DMS79 (cell line): ENCODE measurements at places on chromosomes 3 and 15.

DNA sequence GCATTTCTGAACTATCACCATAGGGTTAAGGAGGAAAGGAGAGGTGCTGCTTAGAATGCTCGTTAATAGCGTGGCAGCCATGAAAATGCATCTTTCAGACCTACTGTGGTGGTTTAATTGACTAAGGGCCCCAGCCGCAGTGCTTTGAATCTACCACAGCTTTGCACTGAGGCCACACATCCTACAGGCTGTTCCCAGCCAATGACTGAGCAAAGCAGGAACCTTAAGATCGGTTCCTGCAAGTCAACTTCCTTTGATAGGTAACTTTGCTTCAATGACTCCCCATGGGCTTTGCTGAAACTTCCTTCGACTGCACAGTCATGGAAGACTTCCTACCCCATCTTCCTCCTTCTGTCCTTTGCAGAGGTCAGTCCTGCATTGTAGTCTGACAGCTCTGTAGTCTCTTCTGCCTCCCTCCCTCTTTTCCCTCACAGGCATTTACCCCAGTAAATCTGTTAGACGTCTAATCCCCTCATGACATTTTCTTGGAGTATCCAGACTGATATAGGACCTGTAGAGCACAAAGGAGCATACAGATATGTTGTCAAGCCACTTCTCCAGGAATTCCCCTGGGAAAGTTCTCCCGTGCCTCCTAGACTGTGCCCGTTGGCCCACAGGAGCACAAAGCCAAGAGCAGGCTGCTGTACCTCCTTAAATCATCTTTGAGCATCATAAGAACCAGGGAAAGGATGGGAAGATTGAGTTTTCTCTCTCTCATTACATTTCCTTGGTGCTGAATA lies 2.6 kb upstream of the BCL2A1 start:
- DNase-seq: no peak

DNA sequence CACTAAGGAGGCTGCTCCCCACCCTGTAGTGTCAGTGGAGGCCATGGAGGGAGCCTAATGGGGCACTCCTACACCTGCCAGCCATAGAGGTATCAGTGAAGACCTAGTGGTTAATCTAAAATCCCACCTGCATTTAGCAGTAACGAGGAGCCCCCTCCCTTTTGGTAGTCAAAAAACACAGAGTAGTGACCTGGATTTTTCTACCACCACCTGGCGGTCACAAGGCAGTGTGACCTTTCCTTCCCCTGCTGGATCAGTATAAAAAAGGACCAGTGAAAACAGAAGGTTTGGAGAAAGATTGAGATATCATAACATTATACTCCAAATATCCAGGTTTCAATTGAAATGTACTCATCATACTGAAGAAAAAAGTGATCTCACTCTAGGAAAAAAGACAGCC lies 241.2 kb downstream of the PYDC2 start:
- DNase-seq: no peak

- DNase-seq: no peak
Observed at GRCh38 chr15:64478863-64479262, 18.5 kb downstream of the ZNF609 start.

- DNase-seq: no peak
Observed at GRCh38 chr3:123085293-123085931, 18.6 kb downstream of the PDIA5 start.

DNA sequence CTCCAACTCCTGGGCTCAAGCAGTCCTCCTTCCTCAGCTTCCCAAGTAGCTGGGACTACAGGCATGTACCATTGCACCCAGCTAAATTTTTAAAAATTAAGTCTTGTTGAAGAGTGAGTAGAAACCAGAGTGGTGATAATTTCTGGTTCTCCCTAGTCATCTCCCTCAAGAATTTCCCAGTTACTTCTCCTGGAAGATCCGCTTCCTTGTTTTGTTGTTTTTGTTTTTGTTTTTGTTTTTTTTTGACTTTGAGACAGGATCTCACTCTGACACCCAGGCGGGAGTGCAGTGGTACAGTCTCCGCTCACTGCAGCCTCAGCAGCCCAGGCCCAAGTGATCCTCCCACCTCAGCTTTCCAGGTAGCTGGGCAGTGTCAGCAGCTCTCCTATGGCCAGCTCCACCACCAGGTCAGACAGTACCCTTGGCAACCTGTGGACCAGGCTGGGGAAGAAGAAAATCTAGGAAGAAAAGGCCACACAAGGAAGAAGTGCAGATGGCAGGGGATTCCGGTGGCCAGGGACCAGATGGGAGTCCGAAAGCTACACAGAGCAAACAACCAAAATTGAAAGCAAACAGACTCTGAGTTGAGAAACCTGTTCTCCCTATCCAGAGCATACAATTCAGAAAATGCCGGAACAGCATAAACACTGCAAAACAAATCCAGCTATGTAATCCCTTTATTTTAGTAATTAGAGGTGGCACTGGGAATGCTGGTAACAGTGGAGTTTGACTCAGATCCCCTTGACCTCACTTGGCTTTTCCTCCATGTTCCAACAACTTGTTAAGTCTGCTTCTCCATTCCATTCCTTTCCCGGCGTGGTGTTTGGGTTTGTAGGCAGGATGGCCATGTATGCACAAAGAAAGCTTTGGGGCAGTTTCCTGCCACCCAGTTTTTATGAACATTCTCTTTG lies 266.6 kb upstream of the CTDSPL start:
- DNase-seq: no peak

DNA sequence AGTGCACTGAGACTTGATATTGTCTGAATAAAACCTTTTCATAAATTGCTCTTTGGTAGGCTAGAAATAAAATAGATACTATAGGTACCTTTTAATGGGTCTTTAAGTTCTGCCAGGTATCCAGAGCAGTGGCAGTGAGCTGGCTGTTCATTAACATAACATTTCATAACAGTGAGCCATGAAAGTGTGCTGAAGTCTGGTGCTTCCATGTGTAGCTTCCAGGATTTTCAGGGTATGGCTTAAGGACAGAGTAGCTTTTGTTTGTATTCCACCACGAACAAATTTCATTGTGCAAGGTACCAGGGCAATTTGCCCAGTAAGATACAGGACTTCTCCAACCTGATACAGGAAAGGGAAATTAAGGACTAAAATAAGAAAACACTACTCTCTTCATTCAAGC lies 124.7 kb upstream of the NANOGP8 start:
- no peak for DNase-seq

GRCh38 chr15:90046911-90047392 lies 45.8 kb downstream of the ZNF710 start:
- DNase-seq: peak; percentile 76

GRCh38 chr3:102125994-102126368 lies 276.7 kb downstream of the NFKBIZ start:
- DNase-seq: no peak

DNA sequence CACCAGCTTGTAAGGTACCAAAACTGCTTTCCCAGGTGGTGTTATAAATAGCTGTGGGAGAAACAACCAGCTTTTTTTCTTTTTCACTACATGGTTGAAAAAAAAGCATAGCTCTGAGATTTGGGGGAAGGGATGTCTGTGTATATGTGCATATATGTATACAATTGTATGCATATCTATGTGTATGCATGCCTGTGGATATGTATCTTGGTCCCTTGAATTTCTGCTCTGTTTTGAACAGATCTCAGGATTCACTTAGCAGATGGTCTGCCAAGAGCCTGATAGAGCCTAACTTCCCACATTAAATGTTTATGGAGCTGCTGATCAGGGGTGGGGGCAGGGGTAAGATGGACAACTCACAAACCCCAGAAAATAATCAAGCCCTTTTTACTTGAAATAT lies 39.0 kb upstream of the CPNE4 start:
- DNase-seq: no peak

DNA sequence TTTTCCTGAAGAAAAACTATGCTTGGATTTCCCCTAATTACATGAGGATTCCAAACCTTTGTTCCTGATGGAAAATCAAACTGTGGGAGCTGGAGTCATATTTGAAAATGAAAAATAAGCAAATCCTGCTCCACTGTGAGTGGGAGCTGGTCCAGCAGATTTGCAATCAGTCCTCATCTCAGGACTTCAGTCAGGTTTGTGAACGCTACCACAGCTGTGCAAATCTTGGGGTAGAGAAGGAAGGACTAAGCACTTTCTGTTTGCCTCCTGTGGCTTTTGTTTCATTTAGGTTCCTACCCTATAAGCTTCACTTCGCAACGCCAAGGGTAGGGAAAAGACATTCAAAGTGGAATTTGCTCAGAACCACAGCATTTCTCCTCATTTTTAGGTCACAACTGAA lies 238.2 kb downstream of the TUSC7 start:
- DNase-seq: no peak

DNA sequence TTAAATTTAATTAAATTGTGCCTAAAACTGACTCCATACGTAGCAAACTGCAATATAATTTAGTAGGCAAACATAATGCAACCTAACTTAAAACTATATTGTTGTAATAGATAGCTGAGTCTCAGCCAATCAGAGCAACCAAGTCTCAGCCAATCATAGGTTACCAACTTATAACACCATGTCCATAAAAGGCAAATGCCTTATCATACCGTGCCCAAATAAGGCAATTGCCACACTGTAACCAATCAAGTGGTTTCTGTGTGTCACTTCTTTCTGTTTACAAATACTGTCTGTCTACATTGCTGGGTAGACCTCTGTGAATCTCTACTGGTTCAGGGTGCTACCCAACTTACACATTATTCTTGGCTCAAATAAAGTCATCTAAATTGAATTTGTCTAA lies 728.4 kb upstream of the EPHA6 start:
- no peak for DNase-seq

DNA sequence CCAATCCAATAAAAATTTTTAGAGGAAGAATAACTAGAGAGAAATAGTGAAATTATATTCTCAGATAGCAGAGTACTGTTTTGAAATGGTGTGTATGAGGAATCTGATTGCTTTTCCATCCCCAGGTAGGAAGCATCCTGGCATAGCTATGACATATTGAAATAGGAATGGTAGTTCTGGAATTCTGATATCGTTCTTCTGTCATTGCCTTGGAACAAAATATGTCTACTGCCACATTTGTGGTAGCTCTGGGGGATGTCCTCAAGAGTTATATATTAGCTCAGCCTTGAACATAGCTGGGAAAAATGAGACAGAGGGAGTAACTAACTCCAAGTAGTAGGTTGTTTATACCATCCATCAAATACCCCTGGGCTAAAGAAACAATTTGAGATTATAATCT lies 950.7 kb downstream of the MCTP2 start:
- DNase-seq: no peak
